ENCODE measurements at places on chromosomes 11 and 22.

DNA sequence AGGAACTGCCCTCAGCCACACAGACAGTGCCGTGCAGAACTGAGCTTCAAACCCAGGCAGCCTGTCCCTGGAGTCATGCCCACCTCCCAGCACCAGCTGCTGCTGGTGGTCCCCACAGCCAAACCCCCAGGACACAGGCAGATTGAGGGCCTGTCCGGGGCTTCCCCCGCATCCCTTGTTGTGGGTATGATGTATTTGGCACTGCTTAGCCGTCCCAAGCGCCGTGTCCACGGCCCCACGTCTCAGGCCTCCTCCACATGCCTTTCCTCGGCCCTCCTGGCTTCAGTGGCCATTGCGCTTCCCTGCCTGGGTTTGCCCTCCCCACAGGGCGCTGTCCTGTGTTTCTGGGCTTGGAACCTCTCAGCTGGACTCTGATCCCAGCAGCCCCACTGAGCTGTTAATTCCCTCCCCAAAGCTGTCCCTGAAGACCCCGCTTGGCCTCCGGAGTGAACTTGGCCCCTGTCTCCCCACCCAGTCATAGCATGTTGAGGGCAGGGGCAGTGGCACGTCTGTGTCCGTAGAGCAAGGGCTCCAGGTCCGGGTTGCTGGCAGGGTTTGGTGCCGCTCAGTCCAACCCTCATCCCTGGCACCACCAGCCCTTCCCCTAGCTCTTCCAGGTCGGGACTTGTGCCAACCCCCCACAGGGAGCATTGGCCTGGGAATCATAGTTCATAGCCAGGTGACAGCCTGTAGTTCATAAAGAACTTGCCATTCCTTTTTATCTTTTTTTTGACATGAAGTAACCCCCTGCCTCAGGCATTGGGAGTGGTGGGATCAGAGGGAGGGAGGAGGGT, 34.5 kb upstream of the TEF start:
- no peak for DNase-seq

GRCh38 chr22:30855677-30856518, 112.7 kb downstream of the MORC2 start:
- no peak for DNase-seq

DNA sequence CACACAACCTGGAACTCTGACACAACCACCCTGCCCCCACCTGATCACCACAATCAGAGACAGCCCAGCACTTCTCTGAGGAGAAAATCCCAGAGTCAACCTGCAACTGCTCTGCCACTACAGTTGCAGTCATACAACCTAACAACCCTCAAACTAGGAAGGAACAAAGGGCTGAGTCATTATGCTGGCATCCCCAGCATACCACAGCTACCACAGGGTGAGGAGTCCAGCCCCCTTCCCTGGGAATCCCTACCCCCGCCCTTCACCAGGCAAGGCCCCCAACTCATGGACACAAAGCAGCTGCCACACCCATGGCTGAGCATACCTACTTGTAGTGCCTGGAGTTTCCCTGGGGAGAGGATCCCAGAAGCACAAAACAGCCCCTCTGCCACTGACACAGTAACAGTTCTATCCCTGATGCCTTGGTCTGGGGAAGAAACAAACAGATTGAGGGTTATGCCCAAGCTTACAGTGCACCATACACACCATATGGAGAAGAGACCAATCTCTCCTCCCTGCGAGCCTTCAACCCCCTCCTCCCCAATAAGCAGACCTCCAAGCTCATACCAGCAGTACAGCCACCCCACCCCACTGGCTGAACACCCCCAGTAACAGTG, 68.5 kb upstream of the C11orf58 start:
- peak; percentile 55 for DNase-seq

GRCh38 chr22:26689513-26690301, 32.3 kb downstream of the MIAT start:
- DNase-seq: peak; percentile 20

- DNase-seq: peak; percentile 87
Observed at GRCh38 chr22:37546437-37547250, 13.6 kb upstream of the CDC42EP1 start.

GRCh38 chr11:66617155-66617834, 865 bp downstream of the RBM14 start:
- no peak for DNase-seq

DNA sequence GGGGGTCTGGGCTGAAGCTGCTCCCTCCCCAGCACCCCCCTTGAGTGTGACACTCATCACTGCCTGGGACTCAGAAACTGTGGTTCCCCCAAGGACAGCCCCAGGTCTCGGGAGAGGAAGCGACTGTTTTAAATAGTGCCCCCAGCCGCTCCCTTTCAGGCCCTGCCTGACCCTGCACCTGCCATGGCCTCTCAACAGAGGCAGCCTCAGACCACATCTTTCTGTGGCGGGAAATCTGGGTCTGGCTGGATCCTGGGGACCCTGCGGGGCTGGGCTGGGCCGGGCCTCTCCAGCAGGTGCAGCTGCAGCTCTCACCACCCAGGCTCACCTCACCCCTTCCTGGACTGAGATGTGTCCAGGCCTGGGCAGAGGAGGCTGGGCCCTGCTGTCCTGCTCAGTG, 3.7 kb upstream of the IGLL1 start:
- no peak for DNase-seq

GRCh38 chr11:79078999-79079398, 361.8 kb downstream of the TENM4 start:
- no peak for DNase-seq

GRCh38 chr11:118818130-118818529, 27.2 kb upstream of the DDX6 start:
- no peak for DNase-seq

- no peak for DNase-seq
Observed at GRCh38 chr22:46107089-46107664, 43.1 kb upstream of the PPARA start.

DNA sequence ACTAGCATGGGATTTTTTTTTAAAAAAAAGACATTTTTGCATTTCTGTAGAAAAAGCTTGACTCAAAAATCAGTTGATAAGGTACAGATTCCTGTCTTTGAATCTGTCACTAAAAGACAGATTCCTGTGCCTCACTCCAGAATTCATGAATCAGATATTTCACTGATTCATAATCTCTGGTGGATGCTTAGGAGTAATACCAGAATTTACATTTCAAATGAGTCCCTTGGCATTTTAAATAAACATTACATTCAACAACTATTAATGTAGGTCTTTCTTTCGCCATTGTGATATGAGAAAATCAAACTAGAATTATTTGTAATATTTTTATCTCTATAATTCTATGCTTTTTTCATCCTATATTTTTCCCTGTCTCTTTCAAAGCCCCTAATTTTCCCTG, 128.3 kb downstream of the APIP start:
- no peak for DNase-seq

DNA sequence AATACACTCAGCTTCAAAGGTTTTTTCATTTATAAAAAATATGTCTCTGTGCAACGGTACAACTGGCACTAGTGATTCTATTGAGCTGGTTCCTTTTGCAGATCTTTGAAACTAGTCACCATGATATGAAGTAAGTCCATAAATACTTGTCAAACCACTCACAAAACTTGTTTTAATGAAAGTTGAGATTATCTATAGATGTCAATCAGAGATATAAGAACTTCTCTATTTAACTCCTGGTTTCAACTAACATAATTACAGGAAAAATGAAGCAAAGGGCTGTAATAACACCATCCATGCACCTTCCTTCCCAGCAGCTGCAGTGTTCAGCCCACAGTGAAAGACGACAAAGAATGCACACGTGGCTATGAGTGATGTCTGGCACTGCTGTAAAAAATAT, 44.7 kb downstream of the TMEM123 start:
- DNase-seq: no peak

- DNase-seq: no peak
Observed at GRCh38 chr11:46293066-46293465, 15.6 kb downstream of the CREB3L1 start.

- no peak for DNase-seq
Observed at GRCh38 chr11:2459016-2459725, 14.4 kb downstream of the KCNQ1 start.

GRCh38 chr11:77395460-77396173, 78.3 kb downstream of the PAK1 start:
- DNase-seq: no peak

- no peak for DNase-seq
Observed at GRCh38 chr11:132161403-132162078, 791.1 kb downstream of the NTM start.

GRCh38 chr22:40531951-40532900, 104.3 kb downstream of the MRTFA start:
- DNase-seq: no peak

DNA sequence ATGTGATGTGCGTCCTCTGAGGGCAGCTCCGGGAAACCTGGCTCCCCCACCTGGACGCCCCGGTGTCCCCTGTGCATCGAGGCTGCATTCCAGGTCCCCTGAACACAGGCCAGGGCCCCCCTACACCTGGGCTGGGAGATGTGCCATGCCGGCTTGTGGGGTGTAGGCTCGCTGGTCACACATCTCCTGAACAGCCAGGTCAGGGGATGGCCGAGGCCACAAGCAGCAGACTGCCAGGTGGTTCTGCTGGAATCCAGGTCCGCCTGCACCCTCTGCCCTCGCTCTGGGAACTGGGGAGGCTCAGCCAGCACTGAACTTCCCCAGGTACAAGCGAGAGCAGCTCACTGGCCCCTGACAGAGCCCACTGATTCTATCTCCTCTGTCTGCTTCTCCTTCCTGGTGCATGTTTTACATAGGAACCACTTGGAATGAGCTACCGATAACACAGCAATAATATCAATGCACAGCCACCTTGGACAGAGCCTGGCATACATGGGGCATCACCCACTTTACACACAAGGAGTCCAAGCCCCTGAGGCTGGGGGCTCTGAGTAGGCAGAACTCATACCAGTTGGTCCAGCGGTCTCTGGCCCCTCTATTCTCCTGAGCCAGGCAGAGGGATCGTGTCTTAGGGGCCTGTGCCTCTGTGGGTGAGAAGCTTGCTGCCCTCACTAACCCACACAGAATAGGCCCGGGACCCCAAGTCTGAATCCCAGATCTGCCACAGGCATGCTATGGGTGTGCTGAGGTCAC, 46.8 kb downstream of the TBX1 start:
- DNase-seq: no peak

GRCh38 chr22:47335460-47335859, 573.0 kb downstream of the TBC1D22A start:
- DNase-seq: no peak

DNA sequence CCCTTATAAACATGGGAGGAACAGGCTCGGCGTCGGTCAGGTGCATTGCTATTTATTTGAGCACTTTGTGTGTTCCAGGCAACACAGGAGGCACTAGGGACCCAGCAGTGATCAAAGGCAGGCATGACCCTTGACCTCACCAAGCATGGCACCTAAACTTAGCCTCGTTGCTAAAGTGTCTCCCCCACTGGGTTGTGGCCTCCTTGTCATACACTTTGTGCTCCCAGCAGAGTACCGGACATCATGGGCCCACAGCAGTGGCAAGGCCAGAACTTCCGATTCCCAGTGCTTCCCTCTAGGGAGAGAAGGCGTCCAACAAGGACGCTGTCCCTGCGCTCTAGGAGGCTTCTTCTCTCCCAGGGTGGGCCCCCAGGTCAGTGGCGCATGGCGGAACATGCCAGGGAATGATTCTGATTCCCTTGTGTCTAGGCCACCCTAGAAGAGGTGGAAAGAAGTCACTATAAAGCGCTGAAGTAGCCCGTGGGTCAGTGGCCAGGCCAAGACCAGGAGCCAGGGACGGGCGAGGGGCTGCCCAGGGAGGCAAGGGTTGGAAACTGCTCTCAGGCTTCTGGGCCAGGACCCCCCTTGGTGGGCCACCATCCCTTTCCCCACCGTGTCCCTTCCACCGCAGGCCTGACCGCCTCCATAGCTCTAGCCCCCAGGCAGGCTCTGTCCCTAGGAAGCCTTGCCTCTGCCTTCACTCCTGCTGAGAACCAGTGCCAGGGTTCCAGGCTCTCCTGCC, 19.7 kb downstream of the TOM1 start:
- DNase-seq: no peak

GRCh38 chr11:10444725-10445315, 10.2 kb upstream of the AMPD3 start:
- no peak for DNase-seq

GRCh38 chr11:75056814-75057213, 39.9 kb downstream of the OR2AT4 start:
- no peak for DNase-seq

DNA sequence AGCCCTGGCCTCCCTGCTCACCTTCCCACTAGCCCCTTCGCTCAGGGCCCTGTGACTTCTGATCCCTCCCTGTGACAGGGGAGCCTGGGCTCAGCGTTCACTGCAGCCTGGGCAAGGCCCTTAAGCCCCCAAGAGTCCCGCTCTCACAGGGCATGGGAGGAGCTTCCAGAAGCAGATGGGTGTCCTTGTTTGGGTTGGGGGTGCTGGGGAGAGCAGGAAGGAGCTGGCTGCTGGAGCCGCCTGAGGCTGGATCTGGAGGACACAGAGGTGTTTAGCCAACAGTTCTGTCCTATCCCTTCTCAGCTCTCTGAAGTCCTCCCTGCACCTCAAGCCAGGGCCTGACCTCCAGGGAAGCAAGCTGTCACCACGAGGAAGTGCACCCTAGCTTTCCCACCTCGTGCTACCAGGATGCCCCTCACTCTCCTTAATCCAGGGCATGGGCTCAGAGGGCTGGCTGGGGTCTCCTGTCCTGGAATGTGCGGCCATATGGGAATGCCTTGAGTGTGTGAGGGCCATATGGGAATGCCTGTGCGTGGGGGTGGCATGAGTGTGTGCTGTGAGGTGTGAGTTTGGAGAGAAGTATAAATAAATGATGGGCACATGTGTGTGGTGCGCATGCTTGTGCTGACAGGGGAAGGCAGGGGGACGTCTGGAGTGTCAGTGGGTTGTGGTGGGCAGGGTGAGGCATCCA, 25.0 kb upstream of the TUB start:
- no peak for DNase-seq

DNA sequence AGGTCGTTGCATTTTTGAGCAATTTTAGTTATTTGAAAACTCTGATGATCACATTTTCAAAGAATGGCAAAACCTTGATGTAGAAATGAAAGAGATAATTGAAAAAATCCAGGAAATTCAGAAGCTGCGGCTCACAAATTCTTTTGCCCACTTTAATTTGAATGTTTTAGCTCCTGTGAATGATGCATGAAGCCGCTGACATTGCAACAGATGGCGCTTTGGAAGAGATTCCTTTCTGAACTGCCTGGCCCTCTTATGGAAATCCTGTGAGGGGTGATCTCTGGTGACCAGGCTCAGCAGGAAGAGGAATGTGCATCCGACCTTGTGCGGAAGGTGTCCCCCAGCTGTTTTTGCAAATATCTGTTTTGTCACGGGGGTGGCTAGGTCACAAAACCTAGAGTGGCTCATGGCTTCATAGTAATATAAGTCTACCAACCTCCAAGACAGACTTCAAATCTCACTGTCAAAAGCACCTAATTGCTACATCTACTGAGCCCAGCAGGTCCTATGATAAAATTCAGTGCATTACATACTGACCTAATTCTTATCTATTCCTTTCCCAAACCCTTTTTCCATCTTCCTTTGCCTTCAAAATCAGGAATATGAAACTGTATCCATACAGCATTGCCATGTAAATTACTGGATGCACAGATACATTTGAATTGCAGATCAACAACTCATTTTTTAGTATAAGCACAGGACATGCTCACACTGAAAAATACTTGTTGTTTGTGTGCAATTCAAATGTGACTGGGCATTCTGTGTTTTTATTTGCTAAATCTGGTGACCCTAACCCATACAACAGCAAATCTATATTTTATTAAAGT, 412.7 kb downstream of the ETS1 start:
- peak; percentile 77 for DNase-seq

All from GM23338 (cell line).